ENCODE measurements at places on chromosomes 3 and 15. TPM values are rescaled to one million over a fixed set of nuclear protein-coding genes. Genes with fewer than 3 reads are reported as not detected.

Gene RMDN3
- 87.2 TPM for polyA plus RNA-seq

Gene OCA2
- polyA plus RNA-seq, result 0.06 TPM

Gene SLC28A1
- 0.34 TPM for polyA plus RNA-seq

Gene CCDC9B
- 2.8 TPM for polyA plus RNA-seq

Gene ACAN
- 0.02 TPM for polyA plus RNA-seq

Gene SUSD5
- 0.54 TPM for polyA plus RNA-seq

Gene DCP1A
- 3.9 TPM for polyA plus RNA-seq

Gene SGO1
- polyA plus RNA-seq, result 0.12 TPM

Gene FBXW12
- 1.5 TPM for polyA plus RNA-seq

All from adipose tissue (tissue), 3 donors.